Stimulated activated CD8-positive, alpha-beta memory T cell treated with anti-CD3 and anti-CD28 coated beads, Interleukin-4, amount 100 ng/mL, for 1 hour (primary cell): ENCODE measurements at places on chromosomes 5 and 9.

DNA sequence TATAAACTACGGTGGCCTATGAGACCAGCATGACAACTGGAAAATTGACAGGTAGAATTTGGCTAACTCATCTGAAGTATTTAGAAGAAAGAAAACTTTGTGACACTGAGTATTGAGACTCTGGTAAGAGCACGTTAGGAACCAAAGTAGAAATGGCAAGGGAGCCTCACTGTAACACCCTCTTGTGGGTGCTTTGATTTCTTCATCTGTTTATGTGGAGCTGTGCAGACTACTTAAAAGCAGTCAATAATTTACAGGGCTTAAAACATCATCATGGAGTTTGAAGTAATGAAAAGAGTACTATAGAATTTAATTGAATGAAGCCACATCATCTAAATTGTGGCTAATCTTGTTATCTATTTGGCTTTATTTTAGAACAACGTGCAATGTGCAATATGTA is 414.2 kb downstream of the CCDC171 start:
- no peak for DNase-seq

DNA sequence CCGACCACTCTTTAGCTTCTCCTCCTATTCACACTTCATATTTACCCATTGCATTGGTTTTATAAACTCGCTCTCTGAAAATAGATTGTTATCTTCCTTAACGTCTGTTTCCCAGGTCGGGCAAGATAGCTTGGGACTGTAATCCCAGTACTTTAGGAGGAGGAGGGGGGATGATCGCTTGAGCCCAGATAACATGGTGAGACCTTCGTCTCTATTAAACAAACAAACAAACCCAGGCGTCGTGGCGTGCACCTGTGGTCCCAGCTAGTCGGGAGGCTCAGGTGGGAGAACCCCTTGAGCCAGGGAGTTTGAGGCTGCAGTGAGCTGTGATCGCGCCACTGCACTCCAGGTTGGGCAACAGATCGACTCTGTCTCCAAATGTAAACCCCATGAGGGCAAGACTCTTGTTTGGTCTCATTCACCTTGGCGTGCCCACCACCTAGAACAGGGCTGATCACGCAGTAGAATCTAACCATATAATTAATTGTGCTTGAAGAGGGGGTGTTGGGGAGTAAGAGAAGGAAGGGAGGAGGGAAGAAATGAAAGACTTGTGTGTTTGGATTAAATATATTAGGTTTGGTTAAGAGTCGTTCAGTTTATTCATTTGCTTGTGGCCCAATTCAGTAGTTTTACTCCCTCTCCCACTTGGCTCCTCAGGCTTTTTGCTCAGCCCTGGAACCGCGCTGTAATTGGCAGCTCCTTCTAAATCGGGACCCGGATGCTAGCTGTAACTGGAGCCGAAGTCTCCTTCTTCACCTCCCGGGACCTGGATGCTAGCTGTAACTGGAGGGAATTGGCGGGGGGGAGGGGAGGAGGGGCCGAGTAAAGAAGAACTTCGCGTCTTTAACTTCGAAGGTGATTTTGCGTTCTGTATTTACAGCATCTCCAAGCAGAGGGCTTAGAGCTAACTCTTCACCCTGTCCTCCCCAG is 24.9 kb downstream of the CDKN2A start:
- no peak for DNase-seq

DNA sequence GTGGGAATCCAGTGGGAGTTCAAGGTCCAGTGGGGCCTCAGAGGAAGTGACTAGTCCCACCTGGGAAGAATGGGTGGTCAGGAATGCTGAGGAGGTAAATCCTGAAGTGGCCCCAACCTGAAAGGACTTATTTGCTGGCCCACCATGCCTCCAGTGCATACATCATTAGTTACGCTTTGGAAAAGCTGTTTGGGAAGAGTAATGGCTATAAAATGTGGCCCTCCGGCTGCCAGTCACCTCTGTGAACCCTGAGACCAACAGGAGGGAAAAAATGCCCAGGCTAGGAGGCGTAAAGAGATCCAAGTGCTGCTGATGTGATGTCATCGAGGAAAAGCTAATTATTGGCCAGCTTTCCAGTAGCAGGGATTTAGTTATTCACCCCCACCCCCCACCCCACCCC is 2.7 kb upstream of the SLC26A2 start:
- DNase-seq = no peak

DNA sequence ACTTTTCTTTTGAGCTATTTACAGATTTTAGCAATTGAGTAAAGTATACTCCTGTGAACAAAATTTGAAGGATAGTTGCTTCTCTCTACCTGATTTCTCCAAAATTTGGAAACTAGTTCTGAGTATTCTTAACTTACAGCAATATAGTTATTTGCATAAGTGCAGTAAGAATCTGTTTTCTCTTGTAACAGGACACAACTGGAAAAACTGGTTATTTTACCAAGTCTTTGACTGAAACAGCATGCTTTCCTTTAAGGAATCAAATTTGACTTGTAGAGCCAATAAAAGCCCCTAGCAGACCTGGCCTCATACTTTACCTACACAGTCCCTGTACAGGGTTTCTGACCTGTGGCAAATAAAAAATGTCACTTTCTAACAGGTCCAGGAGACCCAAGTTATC is 301.9 kb upstream of the POU5F2 start:
- no peak for DNase-seq

GRCh38 chr9:68683433-68683832 is 21.6 kb upstream of the PIP5K1B start:
- no peak for DNase-seq

DNA sequence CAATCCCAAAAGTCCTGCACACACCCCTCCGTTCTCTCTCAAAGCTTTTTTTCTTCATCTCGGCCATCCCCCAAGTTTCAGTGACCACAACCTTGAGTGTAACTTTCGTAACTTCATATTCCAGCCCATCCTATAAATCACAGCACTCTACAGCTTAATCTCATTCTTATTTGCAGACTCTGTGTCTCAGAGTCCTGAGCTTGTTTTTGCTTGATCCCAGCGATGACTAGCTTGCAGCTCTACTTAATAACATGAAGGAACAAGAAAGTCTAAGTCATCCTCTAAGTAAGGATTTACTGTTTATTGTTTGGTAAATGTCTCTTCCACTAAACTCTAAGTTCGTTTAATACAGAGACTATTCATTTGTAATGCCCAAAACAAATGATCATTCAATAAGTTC is 2.6 kb upstream of the SPDL1 start:
- no peak for DNase-seq

DNA sequence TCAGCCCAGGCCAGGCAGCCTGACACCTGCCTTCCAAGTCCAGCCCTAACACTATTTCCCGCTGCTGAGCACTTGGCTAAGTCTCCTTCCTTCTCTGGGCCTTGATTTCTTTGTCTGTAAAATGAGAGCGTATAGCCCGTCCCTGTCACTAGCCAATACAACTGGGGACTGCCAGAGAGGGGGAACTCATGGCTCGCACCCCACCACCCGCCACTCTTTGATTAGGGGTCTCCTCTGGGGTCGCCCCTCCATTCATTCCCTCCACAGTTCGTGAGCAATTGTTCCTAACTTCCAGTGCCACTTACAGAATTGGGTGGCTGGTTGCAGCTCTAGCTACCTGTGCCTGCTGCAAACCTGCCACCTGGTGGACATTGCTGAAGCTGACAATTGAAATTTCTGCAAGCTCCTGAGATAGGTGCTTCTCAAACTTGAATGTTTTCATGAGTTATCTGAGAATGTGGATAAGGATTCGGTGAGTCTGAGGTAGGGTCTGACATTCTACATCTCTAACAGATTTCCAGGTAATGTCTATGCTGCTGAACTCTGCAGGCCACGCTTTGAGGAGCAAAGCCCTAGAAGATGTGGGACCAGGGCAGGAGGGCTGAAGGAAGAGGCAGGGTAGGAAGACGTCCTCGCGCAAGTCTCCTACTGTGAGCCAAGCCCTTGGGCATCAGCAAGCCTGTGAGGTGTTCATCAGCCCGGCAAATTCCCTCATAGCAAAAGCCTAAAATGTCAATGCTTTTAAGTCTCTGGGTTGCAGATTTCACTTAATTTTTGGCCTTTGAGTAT is 13.3 kb upstream of the RECK start:
- DNase-seq = peak; percentile 20

GRCh38 chr5:180613188-180613813 is 22.0 kb upstream of the SCGB3A1 start:
- no peak for DNase-seq

- DNase-seq = no peak
These were observed 73.5 kb downstream of the KIF4B start for GRCh38 chr5:155087036-155087435.

- DNase-seq = no peak
These were observed 176.0 kb downstream of the MSX2 start for GRCh38 chr5:174900240-174900865.

GRCh38 chr5:82388181-82388580 is 110.0 kb upstream of the RPS23 start:
- DNase-seq = no peak

DNA sequence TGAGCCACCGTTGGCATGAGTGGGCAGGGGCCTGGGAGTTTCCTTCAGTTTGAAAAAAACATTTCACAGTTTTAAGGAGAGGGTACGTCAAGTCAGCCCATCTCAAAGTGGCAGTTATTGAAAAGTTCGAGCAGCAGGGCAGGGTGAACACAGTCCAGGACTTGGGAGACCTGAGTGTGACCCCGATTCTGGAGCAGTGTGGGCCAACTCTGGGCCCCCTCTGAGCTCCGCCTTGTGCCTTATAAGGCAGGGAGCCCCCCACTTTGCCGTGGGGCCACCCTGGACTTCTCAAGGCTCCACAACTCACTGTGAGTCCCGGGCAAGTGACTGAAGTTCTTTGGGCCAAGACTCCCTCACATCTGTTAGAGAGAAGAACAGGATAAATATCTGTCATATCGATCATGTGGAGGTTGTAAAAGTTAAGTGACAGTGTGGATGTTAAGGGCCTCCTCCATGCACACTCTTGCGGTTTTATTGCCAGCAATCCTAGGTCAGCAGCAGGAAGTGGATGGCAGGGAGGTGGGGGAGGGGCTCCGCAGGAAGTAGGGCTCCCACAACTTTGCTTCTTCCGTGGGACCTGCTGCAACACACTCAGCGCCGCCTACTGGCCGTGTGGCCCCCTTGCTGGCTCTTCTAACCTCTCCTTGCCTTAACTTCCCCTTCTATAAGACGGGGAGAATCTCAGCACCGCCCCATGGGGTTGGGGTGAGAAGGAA is 38.4 kb downstream of the HRH2 start:
- DNase-seq = peak; percentile 34

DNA sequence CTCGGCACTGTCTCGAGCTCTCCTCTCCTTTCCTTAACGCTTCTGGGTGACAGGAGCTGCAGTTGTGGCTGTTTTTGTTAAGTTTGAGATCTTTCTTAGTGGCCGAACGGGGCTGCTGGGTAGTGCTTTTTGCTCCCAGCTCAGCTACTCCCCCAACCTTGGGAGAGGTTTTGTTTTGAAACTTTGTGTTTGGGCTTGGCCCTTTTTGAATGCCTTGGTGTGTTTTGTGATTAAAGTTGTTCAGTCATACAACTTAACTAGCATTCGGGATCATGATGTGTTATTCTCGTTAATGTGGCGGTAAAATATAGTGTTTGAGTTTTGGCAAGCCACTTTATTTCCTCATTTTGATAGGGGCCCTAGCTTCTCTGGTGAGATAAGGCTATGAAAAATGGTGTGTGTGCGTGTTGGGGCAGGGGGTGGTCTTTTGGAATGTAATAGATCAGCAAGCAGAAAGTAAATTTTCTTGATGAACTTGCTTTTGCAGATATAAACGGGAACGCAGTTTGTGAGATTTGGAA is 1.1 kb downstream of the KDM3B start:
- DNase-seq = no peak
